ENCODE measurements at places on chromosomes 13 and 19.
A peak's percentile ranks its signal among the peaks of the same experiment; 100 is the strongest.

DNA sequence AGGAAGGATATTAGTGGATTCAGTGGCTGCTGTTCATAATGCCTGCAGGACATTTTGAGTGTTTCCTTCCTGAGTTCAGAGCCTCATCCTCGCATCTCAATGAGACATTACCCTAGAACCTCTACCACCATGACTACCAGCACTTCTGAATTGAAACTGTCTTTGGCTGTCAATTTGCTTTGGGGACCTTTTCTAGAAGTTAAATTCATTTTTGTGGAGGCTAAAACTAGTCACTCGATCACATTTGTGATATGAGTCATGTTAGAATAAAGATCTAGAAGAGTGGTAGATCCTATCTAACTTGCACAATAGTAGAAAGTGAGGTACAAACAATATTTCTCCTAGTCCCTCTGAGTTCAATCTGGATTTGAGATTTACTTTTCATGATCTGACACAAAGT is 124.9 kb downstream of the KCNRG start:
- DNase-seq: no peak

DNA sequence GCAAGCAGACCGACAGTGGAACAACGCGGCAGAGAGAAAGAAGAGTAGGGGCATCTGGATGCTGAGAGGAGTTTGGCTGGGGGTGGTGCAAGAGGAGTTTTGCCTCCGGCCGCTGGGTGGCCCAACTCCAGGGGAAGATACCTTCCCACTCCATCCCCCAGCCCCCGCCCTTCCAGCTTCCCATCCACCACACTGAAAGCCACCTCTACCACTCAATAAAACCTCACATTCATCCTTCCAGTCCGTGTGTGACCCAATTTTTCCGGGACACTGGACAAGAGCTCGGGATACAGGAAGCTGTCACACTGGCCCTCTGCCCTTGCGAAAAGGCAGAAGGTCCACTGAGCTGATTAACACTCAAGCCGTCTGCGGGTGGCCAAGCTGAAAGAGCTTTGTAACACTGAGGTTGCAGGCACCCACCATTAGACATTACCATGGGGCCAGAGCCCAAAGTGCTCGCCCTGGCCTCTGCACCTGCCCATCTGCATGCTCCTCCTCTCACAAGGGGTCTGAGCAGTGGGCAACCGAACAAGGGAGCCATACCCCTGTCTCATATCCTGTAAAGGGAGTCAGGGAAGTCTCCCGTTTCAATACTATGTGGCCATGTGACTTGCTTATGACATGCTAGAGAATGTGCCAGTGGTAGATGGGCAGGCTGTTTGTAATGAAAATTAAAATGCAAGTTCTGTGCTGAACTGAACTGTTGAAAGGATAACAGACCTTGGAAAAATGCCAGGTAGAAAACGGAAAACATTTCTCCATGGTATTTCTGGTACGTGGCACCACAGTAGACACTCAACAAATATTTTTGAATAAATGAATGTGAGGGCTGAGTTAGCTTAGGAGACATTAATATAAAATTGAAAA is 205.1 kb upstream of the STARD13 start:
- no peak for DNase-seq

DNA sequence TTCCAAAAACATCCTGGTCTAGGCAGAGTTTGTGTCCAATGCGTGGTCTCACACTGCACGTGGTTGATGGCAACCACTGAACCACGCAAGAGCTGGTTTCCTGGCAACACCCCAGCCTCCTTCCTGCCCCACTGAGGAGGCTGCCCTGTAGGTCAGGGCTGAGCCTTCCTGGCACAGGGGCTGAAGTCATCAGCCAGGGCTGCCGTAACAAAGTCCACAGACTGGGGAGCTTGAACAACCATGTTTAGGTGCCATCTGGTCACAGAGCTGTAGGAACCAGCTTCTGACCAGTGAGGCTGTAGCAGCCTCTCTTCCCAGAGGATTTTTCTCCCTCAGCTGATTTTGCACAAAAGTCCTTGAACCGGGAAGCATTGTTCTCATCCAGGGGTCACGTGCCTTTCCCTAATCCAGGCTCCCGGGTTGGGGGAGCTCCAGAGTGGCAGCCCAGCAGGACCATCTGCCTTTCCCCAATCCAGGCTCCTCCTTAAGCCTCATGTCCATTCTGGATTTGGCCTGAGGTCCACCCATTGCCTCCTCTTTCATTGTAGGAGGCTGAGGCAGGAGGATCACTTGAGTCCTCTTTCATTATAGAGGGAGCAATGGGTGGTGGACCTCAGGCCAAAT is 53.9 kb downstream of the CHST8 start:
- DNase-seq: no peak

GRCh38 chr13:78826312-78826711 is 167.4 kb upstream of the OBI1 start:
- DNase-seq: no peak

DNA sequence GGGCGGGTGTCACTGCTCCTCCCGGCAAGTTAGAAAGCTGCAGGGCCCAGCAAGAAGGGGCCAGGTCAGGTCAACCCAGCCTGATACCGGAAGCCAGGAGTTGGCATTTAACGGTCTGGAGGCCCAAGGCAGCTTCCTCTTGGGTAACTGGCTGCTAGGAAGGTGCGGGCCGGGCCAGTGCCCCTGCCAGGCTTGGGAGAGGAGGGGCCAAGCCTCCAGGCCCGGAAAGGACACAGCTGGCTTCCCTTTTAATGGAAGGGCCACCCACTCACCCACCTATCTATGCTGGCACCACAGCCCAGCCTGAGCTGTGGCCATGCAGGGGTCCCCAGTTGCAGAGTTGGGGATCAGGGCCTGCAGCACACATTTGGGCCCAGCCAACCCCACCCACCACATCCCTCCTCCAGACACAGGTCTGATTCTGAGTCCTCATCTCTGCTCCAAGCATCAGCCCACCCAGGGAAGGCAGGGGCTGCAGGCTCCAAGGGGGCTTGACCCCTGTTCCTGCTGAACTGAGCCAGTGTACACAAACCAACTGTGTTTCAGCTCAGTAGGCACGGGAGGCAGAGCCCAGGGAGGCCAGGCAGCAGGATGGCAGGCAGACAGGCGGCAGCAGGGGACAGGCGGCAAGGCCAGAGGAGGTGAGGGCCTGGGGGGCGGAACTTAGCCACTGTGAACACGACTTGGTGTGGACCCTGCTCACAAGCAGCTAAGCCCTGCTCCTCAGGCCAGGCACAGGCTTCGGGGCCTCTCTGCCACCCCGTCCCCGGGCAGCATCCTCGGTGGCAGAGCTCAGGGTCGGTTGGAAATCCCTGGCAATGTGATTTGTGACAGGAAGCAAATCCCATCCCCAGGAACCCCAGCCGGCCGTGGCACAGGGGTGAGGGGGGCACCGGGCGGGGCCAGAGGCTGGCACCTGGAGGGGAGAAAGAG is 40.8 kb downstream of the ZSWIM4 start:
- no peak for DNase-seq

GRCh38 chr13:26780411-26780810 is 19.8 kb upstream of the GPR12 start:
- no peak for DNase-seq

- no peak for DNase-seq
Measured at GRCh38 chr13:87084192-87084591, 587.0 kb upstream of the SLITRK5 start.

GRCh38 chr13:39451860-39452301 is 151.1 kb downstream of the LHFPL6 start:
- peak; percentile 82 for DNase-seq

DNA sequence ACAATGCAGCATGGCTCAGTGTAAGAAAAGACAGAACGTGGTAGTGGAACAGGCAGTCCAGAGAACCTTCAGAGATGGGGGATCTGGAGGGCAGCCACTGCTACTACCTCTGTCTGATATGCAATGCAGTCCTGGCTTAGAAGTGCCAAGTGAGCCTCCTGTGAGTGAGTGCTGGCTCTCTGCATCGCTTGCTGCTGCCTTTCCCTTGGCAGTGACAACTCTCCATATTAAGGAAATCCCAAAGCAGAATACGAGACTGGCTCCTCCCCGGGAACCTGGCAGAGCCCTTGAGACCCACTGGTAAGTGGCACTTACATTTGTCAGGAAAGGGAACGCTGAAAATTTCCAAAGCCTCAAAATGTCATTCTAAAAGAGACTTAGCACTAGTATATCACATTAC is 7.5 kb downstream of the DOCK9 start:
- DNase-seq: no peak

DNA sequence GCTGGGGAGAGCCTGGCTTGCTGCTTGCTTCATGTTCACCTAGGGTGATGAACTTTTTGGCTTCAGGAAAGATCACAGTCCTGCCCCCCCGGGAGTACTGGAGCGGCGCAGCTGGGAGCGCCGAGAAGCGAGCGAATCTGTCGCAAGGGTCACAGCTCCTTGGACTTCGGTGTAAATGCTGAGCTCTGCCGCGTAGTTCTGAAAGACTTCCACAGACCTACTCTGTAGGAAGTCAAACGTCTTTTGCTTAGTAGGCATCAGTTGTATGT is 2.7 kb downstream of the ING1 start:
- no peak for DNase-seq

GRCh38 chr19:48997972-48998371 is 4.3 kb downstream of the RUVBL2 start:
- peak; percentile 9 for DNase-seq

DNA sequence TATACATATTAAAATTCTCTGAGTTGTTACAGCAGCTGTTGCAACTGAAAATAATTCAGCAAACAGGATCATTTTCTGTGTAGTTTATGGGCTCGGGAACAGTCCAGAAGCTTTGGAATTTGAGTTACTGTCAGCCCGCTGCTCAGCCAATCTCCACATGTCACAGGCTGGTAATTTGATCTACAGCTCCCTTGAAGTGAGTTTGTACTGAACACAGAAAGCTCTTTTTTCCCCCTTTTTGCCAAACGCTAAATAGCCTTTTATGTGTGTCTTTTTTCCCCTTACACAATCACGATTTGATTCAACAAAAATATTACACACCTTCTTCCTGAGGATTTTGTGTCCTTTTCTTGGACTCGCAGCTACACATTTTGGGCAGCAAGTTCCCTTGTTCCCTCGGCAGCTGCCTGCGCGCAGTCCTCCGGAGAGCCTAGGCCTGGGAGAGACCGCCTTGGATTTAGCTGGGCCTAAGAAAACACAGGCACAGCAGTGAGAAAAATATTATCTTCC is 371.4 kb downstream of the KCNRG start:
- DNase-seq: no peak

- no peak for DNase-seq
Measured at GRCh38 chr13:97913206-97913605, 40.3 kb upstream of the IPO5 start.

GRCh38 chr19:18294467-18294864 is 13.0 kb upstream of the JUND start:
- DNase-seq: no peak

DNA sequence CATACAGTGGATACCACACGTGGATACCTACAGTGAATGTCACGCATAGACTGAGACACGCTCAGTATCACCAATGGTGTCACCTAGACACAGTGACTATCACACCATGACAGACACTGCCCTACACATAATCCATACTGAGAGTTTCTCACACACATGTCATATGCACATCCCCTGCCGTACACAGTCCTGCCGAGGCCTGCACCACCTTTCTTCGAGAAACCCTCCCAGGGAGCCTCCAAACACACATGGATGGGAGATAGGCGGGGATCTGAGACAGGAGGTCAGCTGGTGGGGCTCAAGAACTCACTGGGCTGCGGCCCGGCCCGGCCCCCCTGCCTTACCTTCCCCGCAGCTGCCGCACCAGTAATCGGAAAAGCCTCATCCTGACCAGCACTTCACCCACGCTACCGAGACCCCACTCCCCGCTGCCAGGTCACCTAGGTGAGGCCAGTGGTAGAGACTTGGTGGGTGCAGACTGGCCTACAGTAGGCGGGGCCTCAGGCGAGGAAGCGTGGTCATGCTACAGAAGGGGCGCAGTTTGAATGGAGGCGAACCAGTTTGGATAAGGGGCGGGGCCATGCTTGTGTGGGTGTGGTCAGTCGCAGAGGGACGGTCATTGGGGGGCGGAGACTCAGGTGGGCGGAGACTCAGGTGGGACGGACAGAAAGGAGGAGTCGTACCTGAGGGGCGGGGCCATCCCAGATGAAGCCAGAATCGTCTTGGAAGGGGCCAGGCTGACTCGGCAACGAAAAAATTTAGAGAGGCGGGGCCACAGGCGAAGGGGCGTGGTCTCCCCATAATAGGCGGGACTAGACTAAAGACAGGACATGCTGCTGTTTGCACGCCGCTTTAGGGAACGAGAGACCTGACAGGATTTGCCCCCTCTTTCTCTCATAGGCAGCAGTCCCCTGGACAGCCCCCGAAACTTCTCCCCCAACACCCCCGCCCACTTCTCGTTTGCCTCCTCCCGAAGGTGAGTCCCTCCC is 2.1 kb downstream of the MAST1 start:
- no peak for DNase-seq

- DNase-seq: peak; percentile 71
Measured at GRCh38 chr19:4636151-4636717, 3.1 kb upstream of the TNFAIP8L1 start.

DNA sequence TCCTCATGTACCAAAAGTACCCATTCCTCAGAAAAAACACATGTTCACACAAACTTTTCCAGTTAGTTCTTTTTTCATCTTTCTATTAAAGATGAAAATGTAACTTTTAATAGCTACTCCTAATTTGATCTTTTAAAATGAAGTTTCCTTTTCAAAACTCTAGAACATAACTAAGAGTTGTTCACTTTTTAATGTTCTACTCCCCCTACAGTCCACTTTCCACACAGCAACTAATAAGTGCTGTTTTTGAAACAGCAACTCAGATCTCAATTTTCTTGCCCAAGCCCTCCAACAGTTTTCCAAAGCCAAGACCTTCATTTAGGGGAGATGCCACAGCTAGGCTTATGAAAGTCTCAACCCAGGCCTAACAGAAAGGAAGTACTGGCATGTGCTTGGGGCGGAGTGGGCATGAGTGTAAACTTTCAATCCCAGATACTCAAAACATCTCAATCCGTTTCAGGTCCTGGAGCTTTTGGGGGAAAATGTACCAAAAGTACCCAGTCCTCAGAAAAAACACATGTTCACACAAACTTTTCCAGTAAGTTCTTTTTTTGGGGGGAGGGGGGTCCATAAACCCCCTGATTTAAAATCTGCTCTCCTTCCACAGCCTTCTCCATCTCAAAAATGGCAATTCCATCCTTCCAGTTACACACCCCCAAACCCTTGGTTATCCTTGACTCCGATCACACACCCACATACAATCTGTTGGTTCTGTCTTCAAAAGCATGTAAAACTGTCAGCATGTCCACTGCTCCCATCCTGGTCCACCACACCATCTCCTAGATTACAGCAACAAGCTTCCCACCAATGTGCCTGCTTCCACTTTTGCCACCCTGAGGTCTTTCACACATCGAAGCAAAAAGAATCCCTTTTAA is 2.0 kb downstream of the FBL start:
- no peak for DNase-seq

DNA sequence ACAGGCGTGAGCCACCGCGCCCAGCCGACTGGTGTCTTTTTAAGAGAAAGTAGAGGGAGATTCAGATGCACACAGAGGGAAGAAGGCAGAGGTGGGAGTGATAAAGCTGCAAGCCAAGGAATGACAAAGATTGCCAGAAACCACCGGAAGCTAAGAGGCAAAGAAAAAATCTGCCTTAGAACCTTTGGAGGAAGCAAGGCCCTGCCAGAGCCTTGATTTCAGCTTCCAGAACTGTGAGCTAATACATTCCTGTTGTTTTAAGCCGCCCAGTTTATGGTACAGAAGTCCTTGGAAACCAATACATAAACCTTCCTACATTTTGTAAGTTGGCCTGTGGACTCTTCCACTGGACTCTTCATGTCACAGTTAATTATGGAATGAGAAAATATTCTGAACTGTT is 71.7 kb upstream of the SOX21 start:
- no peak for DNase-seq

Data from bone marrow (tissue), 2 donors.